ENCODE measurements at places on chromosomes 5 and 9.

- DNase-seq, result no peak
These were observed 37.6 kb downstream of the ARL15 start for GRCh38 chr5:54272746-54273145.

DNA sequence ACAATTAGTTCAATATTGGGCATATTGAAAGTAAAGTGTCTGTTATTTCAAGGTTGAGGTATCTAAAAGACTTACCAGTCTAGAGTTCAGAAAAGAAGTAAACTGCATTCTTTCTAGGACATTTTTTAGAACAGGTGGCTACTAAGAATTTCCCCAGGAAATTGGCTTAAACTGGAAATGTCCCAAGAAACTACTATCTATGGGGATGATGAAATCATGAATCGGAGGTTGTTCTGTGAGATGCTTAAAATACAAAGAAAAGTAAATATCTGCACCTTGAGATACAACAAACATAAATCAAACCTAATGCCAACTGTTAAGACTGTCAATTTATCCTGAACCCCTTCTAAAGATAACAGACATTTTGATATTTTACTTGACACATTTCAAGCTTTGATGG lies 226.5 kb upstream of the NREP start:
- DNase-seq, result no peak

DNA sequence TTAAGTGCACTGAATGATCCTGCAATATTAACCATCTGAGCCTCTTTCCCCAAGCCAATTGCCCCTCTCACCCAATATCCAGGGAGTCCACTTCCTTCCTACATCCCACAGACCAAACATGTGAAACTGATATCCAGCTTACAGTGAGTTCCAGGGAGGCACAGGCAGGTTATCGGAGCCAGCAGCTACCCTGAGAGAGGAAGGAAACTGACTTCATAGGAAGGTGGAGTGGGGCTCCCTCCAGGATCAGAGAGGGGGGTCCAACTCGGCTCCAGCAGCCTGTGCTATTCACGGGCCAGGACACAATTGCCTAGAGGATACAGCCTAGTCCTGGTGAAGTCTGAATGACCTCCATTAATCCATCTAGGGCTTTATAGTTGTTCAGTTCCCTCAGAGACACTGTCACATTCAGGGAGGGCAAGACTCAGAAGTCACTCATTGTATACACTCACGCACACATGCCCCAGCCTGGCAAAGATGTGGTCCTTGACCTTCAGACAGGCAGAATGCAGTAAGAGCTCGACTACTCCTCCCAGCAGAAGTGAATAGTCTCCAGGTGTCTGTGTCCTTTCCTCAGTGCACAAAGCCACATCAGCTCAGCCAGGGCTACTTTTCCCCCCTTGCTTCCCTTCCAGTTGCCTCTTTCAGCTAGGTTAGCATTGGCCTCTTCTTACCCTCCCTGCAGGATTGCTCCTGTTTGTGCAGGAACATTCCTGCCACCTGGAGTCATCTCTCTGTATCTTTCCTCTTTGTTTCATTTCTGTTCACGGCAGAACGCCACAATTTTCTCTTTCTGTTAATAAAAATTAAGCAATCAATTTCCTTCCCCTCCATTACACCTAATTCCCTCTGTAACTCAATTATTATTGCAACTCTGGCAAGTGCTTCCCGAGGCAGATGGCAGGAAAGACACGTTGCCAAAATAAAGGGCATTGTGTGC lies 501.7 kb downstream of the ARHGEF28 start:
- no peak for DNase-seq

GRCh38 chr5:168892618-168893186 lies 313.5 kb upstream of the PANK3 start:
- no peak for DNase-seq

DNA sequence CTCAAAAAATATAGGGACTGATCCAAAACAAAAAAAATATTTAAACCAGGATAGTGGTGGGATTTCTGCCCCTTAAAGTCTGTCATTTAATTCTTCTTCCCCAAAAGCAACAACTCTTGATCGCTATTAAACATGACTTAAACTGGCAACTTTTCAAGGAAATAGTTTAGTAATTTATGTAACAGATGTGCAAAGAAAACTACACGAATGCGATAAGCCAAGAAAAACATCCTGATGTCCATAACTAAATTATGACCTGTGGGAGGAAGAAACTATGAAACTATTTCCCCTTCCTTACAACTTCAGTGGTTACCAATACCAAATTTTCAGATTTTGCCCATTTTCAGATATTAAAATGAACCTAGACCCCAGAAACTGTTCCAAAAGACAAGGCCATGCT lies 31.5 kb downstream of the CLINT1 start:
- no peak for DNase-seq

GRCh38 chr9:116897201-116897600 lies 210.1 kb downstream of the TRIM32 start:
- no peak for DNase-seq

- peak; percentile 92 for DNase-seq
These were observed 7.9 kb upstream of the PSD2 start for GRCh38 chr5:139787568-139788293.

- no peak for DNase-seq
These were observed 17.2 kb downstream of the TSPAN17 start for GRCh38 chr5:176664479-176664878.

GRCh38 chr9:136546697-136547501 lies 1.1 kb upstream of the NOTCH1 start:
- peak; percentile 52 for DNase-seq

DNA sequence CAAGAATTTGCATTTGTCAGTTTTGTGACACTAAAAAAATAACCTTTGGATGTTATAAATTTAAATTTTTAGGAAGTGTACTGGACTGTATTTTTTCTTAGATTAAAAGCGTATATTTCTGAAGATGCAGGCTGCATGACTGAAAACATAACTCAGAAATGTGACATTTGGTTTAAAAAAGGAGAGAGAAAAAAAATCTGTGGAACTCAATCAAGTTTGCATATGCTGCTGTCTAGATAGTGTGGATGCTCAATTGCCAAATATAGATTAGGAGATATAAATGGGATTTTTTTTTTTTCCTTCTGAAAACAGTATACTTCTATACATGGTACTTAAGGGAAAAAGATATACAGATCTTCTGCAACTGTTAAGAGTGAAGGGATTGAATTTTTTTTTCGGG lies 402.3 kb downstream of the TAF11L14 start:
- DNase-seq, result no peak

GRCh38 chr5:89043676-89044075 lies 160.7 kb upstream of the MEF2C start:
- no peak for DNase-seq

GRCh38 chr5:31531543-31531887 lies 378 bp downstream of the DROSHA start:
- DNase-seq, result no peak

GRCh38 chr5:160427607-160428006 lies 6.0 kb downstream of the PTTG1 start:
- DNase-seq, result no peak

DNA sequence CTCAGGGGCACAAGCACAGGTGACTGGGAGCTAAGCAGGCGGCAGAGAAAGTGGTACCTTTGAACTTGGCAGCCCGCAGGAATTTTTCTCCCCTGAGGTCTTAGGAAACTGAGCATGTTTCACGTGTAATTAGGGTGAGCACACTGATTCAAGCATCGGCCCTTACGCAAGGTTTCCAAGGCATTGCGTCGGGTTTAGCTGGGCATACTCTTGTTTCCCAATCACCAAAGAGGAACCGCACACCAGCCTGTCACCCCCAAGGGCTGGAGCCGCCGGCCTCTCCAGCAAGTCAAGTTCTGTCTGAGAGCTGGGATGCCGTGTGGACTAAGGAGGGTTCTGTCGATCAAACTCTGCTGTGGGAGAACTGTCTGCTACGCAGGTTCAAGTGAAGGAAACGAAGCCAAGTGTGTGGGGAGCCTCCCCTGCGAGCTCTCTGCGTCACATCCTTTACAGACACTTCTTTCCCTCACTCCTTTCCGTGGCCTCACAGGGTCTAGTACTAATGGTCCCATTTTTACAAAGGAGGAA lies 53.0 kb downstream of the ERGIC1 start:
- DNase-seq, result no peak

DNA sequence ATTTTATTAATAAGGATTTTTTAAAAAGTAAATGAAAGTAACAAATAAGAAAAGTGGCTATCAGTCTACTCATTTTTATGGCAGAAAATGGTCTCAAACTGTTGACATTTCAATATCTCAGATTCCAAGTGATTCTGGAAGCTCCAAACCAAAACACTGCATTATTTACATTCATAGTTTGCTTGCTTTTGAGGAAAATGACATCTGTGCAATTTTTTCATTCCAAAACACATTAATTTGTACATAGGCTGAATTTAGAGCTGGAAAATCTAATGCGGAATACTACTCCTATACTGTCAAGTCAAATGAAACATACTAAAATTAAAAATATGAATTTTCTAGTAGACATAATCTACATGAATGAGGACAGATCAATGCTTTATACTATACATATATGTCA lies 1047.6 kb downstream of the CDH9 start:
- no peak for DNase-seq

- DNase-seq, result no peak
These were observed 657.4 kb downstream of the BRINP1 start for GRCh38 chr9:118711843-118712242.

DNA sequence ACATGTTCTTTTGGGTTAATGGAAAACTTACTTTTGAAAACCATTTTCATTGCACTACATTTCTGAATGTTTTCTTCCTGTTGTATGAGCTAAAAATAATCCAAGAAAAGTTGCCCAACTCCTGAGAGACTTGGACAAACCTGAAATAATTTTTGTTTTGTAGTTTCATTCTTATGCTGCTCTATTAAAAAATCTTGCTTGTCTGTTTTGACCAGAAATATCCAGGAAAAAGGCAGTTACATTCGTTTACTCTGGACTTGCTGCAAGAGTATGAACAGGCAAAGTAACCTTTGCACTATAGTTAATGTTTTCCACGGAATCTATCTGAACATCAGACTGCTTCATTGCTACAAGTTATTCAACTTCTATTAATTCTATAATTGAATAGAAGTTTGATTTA lies 200.1 kb upstream of the DAB2 start:
- DNase-seq, result no peak

- peak; percentile 80 for DNase-seq
These were observed 81.0 kb downstream of the RXRA start for GRCh38 chr9:134407121-134407779.

DNA sequence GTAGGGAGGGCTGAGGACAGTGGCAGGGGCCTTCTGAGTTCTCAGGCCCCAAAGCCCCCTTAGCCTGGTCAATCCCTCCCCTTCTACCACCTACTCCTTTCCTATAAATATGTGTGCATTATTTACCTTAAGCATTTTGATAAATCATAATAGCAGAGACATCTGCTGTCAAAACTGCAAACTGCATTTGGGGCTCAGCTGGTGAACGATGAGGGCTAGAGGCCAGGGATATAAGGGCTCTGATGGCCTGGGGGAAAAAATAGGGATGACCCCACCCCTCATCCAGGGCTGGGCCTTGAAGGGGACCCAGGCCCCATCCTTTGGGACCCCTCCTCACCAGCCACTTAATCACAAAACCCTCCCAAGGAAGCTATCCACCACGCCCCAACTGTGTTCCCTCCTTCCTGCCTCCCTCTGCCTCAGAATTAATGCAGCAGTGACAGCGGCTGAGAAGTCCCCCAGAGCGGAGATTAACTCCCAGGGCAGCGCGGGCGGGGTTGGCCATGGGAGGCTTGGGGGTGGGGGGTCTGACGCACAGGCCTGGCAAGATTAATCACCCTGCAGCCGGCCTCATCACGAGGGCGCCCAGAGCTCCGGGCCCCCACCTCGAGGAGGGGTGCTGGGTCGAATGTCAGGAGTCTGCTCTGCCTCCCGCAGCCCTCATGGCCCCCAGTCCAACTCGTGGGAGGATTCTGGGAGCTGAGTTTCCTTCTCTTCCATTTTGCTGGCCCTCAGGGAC lies 42.1 kb downstream of the CXXC5 start:
- no peak for DNase-seq

GRCh38 chr9:136010615-136011361 lies 49.6 kb upstream of the UBAC1 start:
- no peak for DNase-seq

DNA sequence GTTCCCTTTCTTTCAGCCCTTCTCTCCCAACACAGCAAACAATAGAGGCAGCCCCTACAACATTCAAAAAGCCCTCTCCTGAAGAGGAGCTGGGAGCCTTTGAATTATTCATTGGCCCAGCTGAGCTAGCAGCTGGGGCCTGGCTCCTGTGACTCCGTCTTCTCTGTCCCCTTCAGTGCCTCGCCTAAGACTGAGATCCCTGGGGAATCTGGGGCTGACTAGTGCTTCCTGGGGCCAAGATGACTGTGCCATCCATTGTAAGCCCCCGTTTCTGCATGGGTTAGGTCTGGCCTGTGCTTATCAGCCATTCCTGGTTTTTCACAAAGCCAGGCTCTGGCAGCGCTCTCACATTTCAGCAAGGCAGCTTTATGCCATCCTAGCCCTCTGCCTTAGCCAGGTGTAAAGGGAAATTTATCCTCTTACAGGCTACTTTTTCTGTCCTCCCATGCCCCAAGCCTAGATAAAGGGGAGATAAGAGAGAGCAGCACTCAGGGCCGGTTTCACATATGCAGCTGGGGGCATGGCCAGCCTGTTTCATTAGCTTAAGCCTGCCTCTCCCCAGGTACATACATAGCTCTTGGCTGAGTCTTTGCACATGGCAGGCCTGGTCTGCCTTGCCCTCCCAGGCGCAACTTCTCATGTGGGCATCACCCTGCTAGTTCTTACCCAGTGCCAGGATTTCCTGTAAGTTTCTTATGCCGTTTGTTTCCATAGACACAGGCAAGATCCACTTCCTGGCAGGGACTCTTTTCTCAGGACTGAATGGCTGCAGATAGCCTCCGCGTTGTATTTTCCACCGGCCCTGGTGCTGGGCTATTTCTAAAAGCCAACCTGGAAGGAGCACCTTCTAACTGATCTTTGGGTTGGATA lies 15.8 kb downstream of the PTPA start:
- no peak for DNase-seq

- DNase-seq, result no peak
These were observed 231.8 kb downstream of the DRD1 start for GRCh38 chr5:175211956-175212756.

- no peak for DNase-seq
These were observed 34.5 kb upstream of the SLC46A2 start for GRCh38 chr9:112925058-112925641.

DNA sequence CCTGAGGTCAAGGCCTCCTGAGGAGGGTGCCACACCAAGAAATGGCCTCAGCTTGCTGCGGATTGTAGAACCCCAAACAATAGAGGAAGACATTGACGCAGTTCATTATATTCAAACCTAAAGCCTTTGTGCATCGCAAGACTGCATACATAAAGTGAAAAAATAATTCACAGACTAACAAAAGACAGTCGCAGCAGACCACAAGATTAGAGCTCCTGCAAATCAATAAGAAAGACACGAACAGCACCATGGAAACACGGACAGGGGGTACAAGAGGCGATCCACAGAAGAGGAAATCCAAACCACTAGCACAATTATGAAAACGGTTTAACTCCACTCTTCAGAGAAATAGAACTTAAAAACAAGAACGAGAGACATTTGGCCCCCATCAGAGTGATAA lies 10.0 kb upstream of the TCOF1 start:
- DNase-seq, result no peak

- DNase-seq, result no peak
These were observed 51.5 kb upstream of the ATP10B start for GRCh38 chr5:160903551-160903950.
